Astrocyte (in vitro differentiated cells and primary cell): ENCODE measurements at places on chromosomes 13 and 19.

DNA sequence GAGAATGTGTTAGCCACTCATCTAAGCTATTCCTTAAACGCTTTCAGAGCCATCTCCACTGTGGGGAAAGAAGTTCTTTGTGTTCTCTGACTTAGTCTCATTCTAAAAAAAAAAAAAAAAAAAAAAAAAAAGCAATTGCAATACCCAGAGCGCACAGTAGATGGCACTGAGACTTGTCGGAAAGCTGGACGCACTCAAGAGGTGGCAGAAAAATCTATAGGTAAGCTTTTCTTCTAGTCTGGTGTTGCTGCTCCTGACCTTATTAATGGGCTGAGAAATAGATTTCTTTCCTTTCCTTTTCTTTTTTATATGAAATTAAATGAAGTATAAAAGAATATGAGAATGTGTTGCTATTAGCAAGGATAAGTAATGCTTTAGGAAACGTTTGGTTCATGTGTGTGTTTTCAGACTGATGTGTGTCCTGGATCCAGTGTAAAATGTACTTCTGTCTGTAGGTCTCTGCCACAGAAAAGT lies 4.7 kb upstream of the GJB2 start:
- peak; percentile 36 for DNase-seq

GRCh38 chr13:80547885-80548825 lies 207.2 kb upstream of the SPRY2 start:
- no peak for DNase-seq

GRCh38 chr19:15684828-15685227 lies 11.9 kb downstream of the CYP4F12 start:
- DNase-seq, result no peak

DNA sequence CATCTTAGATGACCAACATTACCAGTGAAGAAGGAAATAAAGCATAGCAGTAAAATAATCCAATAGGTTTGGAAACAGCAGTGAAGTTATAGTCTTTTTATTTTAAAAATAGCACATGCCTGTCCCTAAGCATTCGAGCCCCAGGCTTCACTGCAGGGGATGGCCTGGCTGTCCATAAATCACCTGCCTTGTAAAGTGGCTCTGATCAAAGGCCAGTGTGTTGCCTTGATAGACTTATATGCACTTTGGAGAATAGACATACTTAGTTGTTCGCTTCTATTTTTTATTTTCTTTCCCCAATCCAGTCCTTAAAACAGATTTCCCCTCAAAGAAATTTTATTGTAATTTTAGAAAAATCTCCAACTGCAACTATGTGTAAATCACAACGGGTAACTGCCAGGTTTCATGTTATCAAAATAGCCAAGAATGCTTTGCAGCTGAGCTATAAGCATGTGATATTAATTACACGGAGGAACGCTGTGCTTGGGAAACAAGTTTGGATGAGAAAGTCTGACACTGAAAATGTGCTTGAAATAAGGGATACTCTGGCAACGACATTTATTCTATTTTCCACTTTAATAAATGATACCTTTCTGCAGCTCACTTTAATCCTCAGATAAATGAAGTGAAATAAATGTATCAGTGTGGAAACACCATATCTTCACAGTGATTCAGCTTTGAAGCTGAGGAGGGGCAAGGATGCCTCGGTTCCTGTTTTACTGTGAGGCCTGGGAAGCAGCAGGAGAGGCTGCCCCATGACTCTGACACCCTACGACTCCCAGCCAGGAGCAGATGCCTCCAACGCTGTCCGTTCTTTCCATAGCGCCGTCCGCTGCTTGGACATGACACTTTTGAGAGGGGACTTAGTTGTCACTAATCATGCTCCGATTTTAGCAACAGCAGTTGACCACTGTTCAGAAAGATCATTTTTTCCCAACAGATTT lies 5.5 kb upstream of the METTL21C start:
- DNase-seq, result no peak

- peak; percentile 65 for DNase-seq
Measured at GRCh38 chr13:51291341-51291740, 48.1 kb upstream of the SERPINE3 start.

GRCh38 chr19:34391813-34392212 lies 12.4 kb upstream of the PDCD2L start:
- no peak for DNase-seq

- DNase-seq, result no peak
Measured at GRCh38 chr19:32322541-32322940, 22.9 kb upstream of the ZNF507 start.

- DNase-seq, result no peak
Measured at GRCh38 chr13:98961503-98962105, 16.3 kb downstream of the DOCK9 start.

DNA sequence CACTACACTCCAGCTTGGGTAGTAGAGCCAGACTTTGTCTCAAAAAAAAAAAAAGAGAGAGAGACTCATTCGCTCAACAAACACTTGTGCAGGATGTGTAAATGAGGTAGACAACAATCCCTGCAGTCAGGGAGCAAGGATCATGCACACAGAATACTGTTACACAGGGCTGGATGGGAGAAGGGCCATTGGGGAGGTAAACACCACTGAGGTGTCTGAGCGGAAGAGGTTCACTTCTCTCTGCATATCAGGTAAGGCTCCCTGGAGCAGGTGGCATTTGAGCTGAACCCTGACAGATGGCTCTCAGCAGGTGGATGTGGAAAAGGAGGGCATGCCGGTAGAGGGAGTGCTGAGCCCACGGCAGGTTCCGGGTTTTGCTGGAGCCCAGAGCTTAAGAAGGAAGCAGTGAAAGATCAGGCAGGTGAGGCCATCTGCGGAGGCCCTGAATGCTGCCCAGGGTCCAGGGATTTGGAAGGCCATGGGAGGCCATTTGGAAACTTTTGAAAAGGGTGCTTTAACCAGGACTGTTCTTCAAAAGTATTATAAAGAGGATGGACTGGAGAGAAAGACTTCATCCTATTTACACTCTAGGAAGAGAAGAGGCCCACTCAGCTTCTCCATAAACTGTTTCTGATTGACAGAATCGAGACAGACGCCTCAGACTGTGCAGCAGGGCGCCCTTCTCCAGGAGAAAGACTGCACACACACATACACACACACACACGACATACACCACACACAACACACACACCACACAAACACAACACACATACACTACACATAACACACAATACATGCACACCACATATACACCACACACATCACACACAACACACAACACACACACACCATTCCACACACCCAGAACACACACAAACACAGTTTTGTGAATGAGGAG lies 199.4 kb downstream of the USP12 start:
- peak; percentile 6 for DNase-seq
